ENCODE measurements at places on chromosomes 12 and 14.

DNA sequence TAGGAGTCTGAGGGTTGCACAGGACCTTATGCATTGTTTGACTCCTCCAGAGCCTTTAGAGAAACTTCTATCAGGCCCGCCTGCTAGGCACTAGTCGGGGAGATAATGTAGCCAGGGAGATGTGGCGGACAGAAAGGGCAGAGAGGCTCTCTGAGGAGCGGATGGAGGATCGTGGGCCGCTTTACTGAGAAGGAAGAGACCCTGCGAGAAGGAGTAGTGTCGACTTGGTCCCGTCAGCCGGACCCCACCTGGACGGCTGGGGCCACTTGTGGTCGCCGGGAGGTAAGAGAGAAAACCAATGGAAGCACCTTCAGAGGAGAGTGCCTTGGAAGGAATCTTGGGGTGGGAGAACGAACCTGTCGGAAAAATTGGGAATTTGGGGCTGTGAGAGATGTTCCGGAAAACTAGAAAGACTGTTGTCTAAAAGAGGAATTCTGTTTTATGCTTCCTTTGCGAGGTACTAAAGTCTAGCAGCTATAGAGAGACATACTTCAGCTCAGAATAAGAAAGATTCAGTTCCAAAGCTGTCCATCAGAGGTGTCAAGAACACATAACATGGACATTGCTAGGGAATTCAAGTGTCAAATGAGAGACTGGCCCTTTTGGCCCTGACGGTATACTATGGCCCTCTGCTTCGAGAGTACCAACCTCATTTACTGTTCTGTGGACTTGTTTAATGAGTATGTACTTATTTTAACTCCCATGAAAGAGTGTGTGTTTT, 660 bp upstream of the MCRS1 start:
- DNase-seq, result peak; percentile 75

- DNase-seq, result no peak
These were observed 32.3 kb downstream of the SLC15A5 start for GRCh38 chr12:16245209-16245608.

DNA sequence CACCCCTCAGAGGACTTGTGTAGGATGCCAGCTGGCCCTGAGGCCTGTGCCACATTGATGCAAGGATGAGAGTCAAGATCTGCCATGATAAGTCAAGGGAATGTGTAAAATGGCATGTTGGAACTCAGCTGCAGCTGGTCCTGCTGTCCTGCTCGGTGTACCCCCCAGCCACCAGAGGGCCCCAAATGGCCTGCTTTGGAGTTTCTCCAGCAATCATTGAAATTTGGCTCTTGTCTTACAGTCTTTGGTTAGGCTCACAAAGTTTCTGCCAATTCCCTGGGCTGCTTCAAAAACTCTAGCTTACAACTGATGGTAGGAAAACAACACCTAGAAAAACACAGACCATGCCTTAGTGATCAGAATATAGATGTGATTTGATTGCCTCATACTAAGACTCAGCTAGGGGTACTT, 76.8 kb downstream of the HSD17B6 start:
- peak; percentile 86 for DNase-seq

DNA sequence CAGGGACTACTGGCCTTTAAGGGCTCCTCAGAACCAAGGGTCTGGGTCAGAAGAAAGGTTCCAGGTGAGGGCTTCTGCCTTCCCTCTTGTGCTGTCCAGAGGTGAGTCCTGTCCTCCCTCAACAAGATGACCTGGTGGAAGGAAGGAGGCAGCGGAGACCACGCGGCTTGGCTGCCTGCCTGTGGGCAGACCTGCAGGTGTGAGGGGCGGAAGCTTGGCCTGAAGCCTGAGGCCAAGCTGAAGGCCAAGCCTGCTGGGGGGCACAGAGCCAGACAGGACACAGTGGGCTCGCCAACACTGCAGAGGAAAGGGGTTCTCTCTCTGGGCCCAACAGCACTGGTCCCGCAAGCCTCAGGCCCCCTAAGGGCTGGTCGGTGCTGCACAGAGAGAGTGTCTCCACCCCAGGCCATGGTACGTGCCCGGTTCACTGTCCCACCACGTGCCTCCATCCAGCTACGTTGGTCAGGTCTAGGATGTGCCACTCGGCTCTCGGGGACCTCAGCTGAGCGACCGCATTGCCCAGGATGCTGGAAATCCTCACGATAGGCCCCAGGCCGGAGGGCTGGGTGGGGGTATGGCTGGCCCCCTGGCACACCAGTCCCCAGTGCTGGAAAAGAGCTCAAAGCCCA, 170.0 kb upstream of the PRMT8 start:
- no peak for DNase-seq

DNA sequence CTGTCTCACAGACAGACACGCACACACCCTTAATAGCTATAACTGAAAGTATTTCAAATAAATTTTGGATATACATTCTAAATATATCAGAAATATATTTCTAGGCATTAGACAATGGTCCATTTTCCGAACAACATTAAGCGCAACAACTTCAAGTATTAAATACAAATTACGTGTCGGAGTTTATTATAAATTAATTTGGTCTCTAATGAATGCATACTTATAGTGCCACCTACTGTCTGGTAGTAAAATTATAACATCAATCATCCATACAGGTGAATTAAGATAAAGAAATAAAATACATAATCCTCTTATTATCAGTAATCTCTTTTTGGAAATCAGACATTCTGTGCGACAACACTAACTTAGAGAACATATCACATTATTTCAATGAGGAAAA, 27.2 kb upstream of the CMAS start:
- peak; percentile 45 for DNase-seq

DNA sequence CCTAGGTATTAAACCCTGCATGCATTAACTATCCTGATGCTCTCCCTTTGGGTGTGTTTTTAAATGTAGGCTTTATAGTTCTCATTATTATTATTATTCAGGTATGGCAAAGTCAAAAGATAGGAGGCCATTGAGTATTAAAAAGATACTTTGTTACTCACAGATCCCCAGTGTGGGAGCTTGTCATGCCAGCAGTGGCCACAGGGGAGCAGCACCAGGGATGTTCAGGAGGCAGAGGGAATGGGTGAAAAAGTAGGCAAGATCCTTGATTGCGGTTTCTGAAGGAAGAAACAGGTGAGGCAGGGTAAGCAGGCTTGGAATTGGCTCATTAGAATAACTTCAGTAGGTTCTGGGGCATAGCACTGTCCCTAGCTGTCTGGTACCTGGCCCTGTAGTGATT, 382.2 kb downstream of the MED13L start:
- DNase-seq, result peak; percentile 21

- no peak for DNase-seq
These were observed 223.4 kb upstream of the DIO2 start for GRCh38 chr14:80434574-80435321.

DNA sequence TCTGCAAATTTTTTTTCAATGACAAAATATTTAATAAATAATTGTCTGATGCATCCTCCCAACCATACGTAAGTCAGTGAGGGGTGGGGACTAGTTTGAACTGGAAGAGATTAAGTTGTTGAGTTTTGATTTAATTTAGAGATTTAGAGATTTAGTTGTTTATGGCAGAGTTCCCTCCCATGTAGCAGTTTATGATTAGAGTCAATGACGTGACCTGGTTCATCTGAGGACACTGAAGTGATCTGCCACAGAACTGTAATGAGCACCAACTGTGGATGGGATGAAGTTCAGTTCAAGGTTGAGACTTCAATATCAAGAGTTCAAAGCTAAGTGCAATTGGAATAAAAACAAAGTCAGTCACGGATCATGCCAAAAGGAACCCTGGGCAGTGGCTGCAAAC, 609.3 kb downstream of the NOVA1 start:
- no peak for DNase-seq

DNA sequence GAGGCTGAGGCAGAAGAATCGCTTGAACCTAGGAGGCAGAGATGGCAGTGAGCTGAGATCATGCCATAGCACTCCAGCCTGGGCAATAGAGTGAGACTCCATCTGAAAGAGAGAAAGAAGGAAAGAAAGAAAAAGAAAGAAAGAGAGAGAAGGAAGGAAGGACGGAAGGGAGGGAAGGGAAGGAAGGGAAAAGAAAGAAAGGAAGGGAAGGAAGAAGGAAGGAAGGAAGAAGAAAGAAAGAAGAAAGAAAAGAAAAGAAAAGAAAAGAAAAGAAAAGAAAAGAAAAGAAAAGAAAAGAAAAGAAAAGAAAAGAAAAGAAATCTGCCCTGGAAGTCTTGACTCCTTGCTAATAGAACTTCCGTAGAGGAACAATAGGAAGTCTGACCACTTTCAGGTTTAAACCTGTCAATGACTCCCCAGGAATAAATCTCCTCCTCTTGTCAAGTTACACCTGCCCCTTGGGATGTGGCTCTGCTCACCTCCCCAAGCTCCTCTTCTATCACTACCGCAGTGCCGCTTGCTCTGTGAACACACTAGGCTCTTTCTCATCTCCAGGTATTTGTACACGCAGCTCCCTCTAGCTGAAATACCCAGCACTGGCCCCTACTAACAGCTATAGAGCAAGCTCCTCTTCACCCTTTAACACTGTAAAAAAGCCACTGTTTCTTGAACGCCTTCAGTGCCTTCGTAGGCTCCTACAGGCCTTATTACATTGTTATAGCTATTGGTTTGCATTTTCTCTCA, 773.1 kb upstream of the TBX3 start:
- no peak for DNase-seq

DNA sequence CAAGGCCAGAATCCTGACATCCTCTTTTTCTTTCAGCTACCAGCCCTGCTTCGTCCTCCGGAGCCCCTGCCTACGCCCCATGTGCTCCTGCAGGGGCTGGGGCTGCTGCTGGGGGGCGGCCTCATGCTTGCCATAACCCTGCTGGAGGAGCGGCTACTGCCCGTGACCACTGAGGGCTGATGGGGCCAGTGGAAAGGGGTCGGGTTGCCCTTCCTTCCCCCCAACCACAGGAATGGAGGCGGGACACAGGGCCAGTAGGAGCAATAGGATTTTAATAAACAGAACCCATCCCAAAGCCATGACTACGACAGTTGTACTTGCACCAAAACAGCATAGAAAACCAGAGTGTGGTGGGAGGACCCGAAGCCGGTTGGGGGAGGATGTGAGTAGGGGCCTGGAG, 7.7 kb downstream of the SLC39A5 start:
- DNase-seq, result no peak

GRCh38 chr14:39229222-39229543, 4.5 kb upstream of the MIA2 start:
- DNase-seq, result no peak

- no peak for DNase-seq
These were observed 5.8 kb downstream of the SLC48A1 start for GRCh38 chr12:47778881-47779280.

DNA sequence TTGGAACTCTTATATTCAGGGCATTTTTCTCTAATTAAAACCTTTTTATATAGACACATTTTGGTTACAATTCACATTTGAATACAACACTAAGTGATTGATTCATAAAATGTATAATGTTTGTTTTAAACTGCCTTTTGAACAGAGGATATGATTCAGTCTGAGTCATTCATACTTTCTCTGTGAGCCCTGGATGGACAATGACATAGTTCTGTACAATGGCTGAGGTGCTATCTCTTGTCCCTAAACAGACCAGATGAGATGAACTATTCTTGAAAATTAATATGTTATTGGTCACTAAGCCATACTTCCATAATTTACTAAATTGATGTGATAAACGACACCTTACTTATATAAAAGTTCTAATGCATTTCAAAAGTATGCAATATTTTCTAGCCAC, 199.7 kb upstream of the ATXN7L3B start:
- DNase-seq, result no peak

GRCh38 chr12:67816269-67816668, 167.7 kb downstream of the DYRK2 start:
- no peak for DNase-seq
